ENCODE measurements at places on chromosomes 11 and 22. TPM values are rescaled to one million over a fixed set of nuclear protein-coding genes. Genes with fewer than 3 reads are reported as not detected.

CD3E gene
- not detected for total RNA-seq

SLC22A9 gene
- not detected for total RNA-seq

NDUFA6 gene
- 48.8 TPM for total RNA-seq

SAA1 gene
- total RNA-seq, result not detected

KDM4D gene
- total RNA-seq, result 0.72 TPM

LMNTD2 gene
- total RNA-seq, result 0.36 TPM

POTEH gene
- total RNA-seq, result not detected

TRIM29 gene
- total RNA-seq, result 0.19 TPM

SUSD2 gene
- 0.09 TPM for total RNA-seq

CREB3L1 gene
- 8.3 TPM for total RNA-seq

CCDC87 gene
- 0.28 TPM for total RNA-seq

KRTAP5-11 gene
- total RNA-seq, result not detected

MMP10 gene
- total RNA-seq, result 11.1 TPM

PDGFB gene
- 95.6 TPM for total RNA-seq

TPP1 gene
- 57.1 TPM for total RNA-seq

TTC28 gene
- 16.6 TPM for total RNA-seq

LRRC32 gene
- 20.5 TPM for total RNA-seq

MB gene
- not detected for total RNA-seq

OR2AG1 gene
- not detected for total RNA-seq

PKNOX2 gene
- total RNA-seq, result not detected

ASPHD2 gene
- 6.9 TPM for total RNA-seq

DUSP8 gene
- 0.85 TPM for total RNA-seq

RTN4RL2 gene
- total RNA-seq, result under 0.01 TPM

SELENOO gene
- total RNA-seq, result 26.4 TPM

CEP126 gene
- 0.66 TPM for total RNA-seq

ANO9 gene
- 0.09 TPM for total RNA-seq
